Activated naive CD8-positive, alpha-beta T cell treated with anti-CD3 and anti-CD28 coated beads for 36 hours (primary cell): ENCODE measurements at places on chromosomes 5 and 9.

DNA sequence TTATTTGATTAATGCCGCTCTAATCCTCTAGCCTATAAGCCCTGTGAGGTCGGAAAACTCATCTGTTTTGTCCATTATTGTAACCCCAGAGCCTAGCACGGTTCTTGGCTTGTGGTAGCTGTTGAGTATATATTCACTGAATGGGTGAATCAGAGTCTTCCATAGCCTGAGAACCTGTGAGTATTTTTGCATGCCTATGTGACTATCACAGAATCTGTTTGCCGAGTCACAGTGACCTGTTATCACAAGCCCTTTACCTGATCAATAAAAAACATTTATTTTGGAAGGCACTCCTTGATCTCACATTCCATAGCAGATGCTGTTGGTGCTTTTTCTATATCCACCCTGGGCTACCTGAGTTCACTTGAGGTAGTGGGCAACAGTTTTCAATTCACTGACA, 125.0 kb upstream of the STC2 start:
- no peak for DNase-seq

DNA sequence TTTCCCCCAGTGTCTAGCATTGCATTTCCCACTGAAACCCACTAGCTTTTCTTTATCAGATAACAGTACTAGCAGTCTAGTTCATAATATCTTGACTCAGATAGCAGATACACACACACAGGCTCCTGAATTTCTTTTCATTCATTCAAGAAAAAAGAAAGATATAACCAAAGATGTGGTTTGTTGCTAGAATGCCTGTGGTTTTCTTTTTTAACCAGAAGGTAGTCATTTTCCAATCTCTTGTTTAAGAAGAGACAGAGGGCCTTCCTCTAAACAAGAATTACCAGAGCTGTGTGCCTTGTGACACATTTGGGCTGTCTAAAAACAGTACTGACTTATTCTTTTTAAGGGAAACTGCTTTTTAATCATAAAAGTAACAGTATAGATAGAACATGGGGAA, 167.3 kb downstream of the PJA2 start:
- DNase-seq: no peak

DNA sequence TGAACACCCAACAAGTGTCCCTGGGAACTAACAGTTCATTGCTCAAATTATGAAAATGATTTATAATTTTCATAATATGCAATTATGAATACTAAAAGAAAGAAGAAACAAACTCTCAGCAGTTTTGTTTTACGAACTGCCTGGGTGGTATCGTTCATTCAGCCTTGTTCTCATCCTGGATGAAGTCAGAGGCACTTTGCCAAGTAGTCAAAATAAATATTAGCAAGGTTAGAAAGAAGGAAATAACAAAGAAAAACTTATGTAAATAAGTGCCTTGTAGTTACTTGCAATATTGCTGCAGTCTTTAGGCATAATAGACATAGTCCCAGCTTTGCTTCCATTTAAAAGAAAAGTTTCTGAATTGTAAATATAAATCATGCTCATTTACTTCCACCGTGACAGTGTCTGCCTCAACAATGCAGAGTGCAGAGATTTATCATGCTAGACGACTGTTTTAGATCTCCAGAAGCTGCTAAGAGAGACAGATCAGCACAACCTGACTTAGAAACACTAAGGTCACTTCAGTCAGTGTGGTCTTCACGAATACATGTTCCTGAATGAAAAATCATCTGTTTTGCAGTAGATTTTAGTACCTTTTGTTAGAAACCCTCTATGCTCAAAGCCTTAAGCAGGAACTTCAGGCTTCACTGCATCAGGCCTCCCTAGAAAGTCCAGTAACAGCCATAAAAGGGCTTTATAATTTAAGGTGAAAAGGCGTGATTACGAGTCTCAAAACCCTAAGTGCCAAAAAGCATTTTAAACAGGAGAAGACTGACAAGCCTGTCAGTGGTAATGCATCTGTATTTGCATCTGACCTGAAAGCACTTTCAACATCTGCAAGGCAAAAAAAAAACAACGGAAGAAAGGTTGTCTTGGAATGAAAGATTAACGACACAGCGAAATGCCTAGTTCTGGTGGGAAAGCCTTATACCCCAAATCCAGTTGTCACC, 92.1 kb downstream of the TMEM167A start:
- no peak for DNase-seq

- DNase-seq: no peak
Observed at GRCh38 chr9:112780450-112781036, 30.0 kb downstream of the SNX30 start.

- DNase-seq: no peak
Observed at GRCh38 chr9:126093771-126094170, 232.9 kb upstream of the MVB12B start.

DNA sequence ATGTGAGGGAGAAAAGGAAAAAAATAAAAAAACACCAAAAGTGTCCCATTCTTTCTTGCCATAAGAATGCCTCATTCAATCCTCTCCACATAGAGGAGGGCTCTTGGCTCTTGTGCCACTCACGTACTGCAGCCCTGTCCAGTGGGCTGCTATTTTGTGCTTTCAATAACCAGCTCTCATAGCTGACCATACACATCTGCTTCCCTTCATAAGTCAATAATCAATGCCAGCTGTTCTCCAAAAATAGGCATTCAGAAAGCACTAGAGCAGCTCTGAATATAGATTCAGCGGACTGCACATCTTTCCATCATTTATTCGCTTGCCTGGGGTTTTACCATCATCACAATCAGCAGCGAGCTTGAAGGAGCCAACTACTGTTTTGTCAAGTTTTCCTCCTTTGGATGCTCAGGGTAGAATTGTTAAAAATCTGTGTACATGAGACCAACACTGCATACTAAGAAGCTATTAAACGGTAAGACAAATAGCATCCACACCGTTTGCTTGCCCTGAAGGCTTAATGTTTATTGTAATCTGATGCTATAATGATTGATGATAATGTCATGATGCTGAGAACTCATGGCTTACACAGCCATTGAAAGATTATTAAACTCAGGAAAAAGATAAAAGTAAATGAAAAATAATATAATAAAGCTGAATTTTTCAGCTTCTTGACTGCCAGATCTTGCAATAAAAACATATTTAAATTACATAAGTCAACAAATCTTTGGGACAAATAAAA, 80.0 kb downstream of the OXCT1 start:
- DNase-seq: no peak

- peak; percentile 70 for DNase-seq
Observed at GRCh38 chr5:78360924-78361630, 660 bp downstream of the SCAMP1 start.

GRCh38 chr9:28598408-28598807, 1025.1 kb upstream of the C9orf72 start:
- no peak for DNase-seq

DNA sequence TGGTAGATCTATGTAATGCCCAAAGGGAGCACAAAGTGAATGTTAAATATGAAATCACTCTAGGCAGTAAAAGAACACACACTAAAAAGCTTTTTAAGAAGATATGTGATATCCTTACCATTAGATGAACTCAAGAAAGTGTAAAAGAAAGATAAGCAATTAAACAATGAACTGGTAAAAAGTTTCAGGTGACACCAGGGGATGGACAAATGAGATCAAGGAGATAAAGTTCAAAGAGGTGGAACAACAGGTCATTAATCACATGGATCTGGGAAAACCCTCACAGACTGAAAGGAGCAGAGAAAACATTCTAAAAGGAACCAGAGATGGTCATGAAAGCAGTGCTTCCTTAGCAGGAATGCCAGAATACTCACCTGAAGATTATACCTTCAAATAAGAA, 40.7 kb downstream of the LHFPL2 start:
- DNase-seq: no peak

DNA sequence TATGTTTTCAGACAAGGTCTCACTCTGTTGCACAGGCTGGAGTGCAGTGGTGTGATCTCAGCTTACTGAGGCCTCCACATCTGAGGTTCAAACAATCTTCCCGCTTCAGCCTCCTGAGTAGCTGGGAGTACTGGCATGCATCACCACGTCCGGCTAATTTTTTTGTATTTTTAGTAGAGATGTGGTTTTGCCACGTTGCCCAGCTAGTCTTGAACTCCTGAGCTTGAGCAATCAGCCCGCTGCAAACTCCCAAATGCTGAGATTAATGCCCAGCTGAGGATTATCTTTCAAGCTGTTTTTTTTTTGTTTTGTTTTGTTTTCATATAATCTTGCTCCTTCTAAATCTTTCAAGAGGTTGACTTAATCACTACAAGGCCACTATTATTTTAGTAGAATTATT, 47.3 kb upstream of the SLC28A3 start:
- DNase-seq: no peak

- no peak for DNase-seq
Observed at GRCh38 chr5:163758283-163758711, 252.9 kb downstream of the MAT2B start.

DNA sequence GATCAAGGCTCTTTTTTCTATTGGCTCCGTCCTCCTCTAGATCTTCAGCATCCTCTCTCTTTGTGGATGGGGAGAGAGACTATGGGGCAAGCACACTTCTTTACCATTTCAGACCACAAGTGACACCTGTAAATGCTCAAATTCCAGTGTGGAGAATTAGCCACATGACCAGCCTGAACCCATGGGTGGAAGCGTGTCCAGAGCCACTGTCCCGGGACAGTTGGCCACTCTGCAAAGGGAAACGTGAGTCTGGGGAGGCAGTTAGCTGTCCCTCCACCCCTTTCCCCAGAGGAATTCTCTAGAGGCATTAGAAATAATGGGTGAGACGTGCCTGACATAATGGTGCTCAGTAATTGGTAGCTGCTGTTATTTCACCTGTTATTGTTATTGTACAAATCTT, 40.9 kb downstream of the AMBP start:
- no peak for DNase-seq

DNA sequence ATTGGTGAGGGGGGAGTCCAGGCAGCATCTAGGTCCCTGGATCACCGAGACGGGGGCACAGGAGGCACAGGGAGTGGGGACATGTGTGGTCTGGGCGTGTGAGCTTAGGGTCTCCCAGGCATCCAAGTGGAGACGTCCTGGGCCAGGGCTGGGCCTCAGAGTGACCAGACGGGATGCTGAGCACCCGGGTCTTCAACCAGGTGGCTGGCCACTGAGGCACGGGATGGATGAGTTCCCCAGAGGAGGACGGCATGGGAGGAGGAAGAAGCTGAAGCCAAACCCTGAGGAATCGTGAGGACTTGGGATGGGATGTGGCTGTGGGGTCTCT, 88.0 kb downstream of the LMX1B start:
- DNase-seq: no peak

GRCh38 chr5:139762615-139763170, 32.9 kb upstream of the PSD2 start:
- no peak for DNase-seq

- DNase-seq: peak; percentile 68
Observed at GRCh38 chr5:180494510-180495181, 467 bp downstream of the CNOT6 start.

- DNase-seq: no peak
Observed at GRCh38 chr5:73007051-73007450, 51.2 kb downstream of the FCHO2 start.

- DNase-seq: no peak
Observed at GRCh38 chr5:138180183-138180782, 1.4 kb downstream of the KIF20A start.

GRCh38 chr5:112630246-112631009, 107.3 kb upstream of the APC start:
- DNase-seq: no peak

DNA sequence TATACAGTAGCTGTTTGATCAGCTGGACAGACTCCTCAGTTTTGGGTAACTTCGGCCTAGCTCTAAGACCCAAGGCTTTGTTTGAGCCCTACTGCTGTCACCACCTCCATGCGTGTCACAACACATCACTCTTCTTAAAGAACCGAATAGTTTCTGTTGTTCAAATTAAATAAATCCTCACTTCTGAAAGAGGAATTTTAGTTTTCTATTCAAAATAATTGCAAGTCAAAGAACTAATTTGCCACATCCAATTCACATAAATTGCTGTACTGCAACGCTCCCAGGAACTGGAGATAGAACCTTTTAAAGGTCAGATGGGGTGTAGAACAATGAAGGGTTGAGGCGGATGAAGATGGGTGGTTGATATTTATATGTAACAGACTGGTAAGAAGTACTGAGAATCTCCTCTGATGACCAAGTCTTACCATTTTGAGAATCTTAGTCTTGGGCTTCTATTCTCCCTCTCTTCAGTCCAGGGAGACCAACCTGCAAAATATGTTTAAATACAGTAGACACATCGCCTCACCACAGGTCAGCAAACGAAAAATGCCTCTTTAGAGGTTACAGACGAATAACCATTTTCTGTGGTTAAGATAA, 1.6 kb downstream of the NREP start:
- no peak for DNase-seq

DNA sequence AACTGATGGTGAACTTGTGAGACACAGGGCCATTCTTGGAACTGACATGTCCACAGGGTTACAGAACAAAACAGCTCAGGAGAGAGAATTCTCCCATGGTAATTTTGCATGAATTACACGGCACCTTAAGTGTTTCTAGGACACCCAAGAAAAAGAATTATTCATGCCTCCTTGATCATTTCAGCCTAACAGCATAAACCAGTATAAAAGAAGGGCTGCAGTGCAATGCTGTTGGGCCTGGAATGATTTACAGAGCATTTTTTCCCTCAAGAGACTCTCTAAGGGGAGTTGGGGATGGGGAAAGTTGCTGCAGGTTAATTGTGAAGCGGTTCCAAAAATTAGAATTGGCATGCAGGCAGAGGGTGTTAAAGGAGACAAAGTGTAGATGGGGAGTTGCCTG, 136.4 kb upstream of the FBXL7 start:
- DNase-seq: no peak

- DNase-seq: no peak
Observed at GRCh38 chr9:6632516-6633183, 12.9 kb downstream of the GLDC start.

DNA sequence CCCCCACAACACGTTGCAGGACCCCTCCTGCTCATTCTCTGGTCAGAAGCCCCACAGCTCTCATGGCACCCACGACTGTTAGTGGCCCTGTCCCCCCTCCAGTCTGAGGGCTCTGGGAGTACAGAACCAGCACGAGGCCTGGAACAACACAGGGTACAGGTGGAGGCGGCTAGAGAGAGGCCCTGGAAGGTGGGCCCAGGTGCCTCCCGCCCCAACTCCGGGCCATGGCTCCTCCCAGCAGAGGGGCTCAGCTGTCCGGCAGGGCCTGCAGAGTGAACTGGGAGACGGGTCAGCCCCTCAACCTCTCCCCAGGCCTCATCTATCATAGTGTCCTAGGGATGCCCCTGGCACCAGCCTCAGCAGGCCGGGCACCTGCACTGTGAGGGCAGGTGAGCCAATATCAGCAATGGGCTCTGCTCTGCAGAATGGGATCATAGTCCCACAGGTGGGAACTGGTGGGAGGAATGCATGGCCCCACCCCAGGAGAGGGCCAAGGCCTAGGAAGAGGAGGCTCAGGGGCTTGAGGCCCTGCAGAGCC, 58.6 kb downstream of the BARX1 start:
- no peak for DNase-seq
